Cerebellar nuclear complex (tissue), 1 donor: ENCODE measurements at places on chromosomes 4 and X.

DNA sequence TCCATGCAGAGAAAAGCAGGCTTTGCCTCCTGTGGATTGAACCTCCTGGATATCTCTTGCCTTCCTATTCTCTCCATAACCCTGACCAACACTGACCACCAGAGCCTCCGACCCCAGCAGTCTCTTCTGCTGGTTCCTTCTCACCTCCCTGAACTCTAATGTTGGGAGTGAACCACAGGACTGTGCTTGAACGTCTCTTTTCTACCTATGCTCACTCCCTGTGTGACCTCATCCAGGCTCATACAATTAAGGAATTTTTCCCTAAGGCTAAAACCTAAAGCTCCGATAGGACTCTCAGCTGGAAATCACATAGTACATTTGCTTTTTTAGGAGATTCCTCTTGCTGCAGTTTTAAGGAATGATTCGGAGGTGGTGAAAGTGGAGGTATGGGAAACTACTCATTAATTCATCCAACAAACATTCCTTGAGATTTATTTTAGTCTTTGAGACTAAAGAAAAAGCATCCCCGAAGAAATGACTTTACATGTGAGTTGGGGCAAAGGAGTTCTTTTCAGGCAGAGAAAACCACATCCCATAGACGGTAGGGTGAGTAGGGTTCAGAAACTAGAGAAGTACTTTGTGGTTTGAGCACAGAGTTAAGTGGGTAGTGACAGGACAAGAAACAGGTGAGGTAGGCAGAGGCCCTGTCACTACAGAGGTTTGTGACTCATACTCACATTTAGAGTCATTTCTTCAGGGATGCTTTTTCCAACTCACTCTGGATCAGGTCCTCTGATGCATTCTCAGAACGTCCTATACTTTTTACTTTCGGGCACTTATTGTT is 30.8 kb downstream of the NDNF start:
- no peak for DNase-seq

DNA sequence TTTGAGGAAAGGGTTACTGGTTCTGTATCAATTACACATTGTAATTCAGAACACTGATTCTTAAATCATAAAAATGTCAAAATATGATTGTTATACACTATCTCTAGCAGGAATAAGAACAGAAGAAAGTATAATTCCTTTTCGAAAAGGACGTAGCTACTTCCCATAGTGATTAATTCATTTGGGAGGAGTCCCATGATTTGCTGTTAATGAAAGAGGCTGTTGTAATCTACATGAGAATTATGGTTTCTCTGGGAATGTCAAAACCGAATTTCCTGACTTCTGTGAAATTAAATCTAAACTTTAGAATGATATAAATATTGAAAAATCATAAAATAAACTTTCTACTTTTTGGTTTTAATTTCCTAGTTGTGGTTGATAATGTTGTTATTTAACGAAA is 191.1 kb upstream of the ETNPPL start:
- DNase-seq, result no peak

- no peak for DNase-seq
Measured at GRCh38 chr4:99651811-99652485, 5.7 kb downstream of the C4orf54 start.

DNA sequence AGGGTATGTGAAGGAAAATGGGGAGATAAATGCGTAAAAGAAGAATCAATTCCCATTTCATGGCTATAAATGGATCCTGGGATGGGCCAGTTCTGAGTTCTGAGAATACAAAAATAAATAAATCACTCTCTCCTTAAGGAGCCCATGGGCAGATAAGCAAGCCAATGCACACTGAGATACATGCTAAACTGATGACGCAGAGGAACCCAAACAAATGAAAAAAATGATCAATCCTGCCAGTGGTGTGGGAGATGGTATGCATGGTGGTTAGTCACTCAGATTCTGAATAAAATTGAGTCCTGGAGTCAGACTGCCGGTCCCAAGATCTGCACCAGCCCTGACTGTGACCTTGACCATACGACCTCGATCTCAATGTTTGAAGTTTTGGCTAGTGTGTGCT is 59.7 kb downstream of the NEIL3 start:
- no peak for DNase-seq

GRCh38 chr4:121726642-121727268 is 30.0 kb upstream of the ANXA5 start:
- DNase-seq, result no peak

- DNase-seq, result no peak
Measured at GRCh38 chr4:48275247-48275646, 5.6 kb upstream of the TEC start.
